ENCODE measurements at places on chromosomes 16 and 17.
A peak's percentile ranks its signal among the peaks of the same experiment; 100 is the strongest.

DNA sequence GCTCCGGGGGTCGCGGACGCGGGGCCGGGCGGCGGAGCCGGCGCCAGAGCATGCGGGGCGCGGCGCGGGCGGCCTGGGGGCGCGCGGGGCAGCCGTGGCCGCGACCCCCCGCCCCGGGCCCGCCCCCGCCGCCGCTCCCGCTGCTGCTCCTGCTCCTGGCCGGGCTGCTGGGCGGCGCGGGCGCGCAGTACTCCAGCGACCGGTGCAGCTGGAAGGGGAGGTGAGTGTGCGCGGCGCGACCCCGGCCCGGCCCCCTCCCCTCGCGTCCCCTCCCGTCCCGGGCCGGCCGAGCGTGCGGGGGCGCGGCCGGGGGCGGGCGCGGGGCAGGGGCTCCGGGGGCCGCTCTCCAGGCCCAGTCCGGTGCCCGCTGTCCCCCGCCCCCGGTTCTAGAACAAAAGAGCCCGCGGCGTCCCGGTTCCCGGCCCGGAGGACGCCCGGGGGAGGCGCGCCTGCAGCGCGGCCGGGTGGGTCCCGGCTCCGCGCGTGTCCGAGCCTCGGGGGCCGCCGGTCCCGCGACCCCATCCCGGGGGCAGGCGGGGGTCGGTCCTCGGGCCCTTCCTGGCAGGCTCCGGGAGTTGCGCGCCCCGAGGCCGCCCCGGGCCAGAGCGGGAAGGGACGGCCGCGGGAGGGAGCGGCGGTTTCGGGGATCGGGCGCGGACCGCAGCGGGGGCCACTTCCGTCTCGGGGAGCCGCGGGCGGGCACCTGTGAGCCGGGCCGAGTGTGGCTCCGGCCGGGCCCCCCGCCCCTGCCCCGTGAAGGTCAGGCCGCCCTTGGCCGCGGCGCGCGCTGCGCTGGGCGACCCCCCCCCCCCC is 563 bp downstream of the METRNL start:
- no peaks in the 10 kb centered on the region for H3K36me3 ChIP-seq
- DNase-seq, result no peak
- H3K27ac ChIP-seq, result no peak overlapping the region

DNA sequence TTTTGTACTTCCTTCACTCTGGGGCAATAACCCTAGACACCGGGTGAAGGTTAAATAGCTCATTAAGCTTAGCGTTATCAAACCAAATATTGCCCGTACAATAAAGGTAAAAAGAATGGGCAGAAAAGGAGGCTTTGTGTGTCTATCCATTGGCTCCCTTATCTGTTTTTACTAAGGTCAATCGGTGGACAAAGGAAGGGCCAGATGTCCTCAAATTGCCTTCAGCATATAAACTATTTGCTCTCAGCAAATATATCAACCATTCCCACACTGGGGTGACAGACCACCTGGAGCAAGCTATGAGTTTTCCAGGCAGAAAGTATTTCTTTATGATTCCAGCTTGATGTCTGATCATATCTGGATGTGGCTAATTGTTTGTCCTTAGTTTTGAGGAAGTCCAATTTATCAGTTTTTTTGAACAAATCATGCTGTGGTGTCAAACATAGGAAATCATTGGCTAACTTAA is 25.3 kb upstream of the WIPI1 start:
- H3K4me3 ChIP-seq, result no peak overlapping the region
- no peak for DNase-seq
- H3K36me3 ChIP-seq, result no peaks in the 10 kb centered on the region
- H3K27me3 ChIP-seq, result no peaks in the 10 kb centered on the region
- peaks cover 2% of the 10 kb centered on the region for H3K4me1 ChIP-seq

DNA sequence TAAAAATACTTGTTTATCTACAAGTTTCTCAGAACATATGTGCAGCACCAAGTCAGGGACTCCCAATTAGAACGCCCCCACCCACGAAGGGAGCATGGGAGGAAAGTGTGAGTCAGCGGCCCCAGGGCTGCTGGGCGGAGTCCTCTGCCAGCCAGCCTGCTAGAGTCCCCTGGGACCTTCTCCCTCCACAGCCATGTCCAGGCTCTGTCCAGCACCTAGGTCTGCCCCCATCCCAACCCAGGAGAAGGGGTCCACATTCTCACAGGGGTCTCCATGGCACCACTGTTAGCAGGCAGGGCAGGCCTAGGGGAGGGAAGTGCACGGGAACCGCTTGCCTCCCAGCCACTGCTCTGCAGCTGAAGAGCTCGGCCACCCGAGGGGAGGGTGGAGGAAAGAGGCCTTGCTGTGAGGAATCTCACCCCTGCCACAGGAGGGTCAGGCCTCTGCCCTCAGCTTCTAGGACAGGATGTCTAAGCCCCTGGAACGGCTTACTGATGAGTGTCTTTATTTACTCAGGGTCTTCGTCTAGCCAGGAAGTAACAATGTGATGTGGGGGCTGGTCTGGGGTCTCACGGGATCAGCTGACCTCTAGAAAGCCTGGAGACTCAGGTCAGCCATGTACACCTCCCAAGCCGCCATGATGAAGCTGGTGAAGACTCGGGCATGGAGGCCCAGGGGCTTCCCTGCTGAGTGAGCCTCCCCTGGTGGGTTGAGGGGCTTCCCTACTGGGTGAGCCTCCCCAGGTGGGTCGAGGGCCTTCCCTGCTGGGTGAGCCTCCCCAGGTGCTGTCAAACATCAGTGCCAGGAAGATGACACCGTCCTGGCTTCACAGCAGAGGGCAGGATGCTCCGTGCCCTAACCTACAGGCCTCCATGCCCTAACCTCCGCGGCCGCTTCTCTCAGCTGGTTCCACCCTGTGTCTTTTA is 190.3 kb downstream of the RBFOX3 start:
- H3K27ac ChIP-seq, result no peak overlapping the region
- no peak for DNase-seq
- no peaks in the 10 kb centered on the region for H3K36me3 ChIP-seq
- no peaks in the 10 kb centered on the region for H3K4me1 ChIP-seq
- H3K27me3 ChIP-seq, result no peaks in the 10 kb centered on the region

DNA sequence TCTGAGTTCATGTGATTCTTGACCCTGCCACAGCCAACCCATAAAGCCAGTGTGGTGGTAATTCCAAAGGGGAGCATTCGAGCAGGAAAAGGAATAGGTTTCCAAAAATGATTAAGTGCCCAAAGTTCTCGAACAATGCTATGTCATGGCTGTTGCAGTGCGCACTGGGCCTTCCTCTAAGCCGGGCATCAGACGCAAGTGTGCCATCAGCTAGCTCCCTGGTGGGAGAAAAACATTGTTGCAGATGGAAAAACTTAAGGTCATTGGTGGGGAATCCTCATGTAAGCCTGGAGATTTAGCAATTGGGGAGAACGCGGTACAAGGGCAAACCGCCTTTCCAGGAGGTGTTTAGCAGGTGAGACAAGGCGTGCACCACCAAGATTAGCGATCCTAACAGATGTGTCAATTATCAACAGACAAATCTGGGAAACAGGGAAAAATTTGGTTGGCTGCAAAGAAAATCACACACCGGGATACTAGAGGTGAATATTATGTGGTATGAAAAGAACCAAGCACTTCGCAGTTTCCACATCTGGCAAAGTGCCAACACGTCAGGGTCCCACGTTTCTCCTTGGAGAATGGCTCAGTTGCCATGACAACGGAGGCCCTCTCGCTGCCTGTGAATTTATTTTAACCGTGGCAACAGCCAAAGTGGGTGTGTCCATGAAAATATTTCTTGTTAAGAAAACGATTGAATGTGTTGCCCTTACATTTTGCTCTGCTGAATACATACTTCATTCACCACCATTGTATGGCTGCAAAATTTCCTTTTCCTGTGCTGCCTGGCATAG is 118.5 kb upstream of the CACNG5 start:
- H3K27me3 ChIP-seq, result no peaks in the 10 kb centered on the region
- H3K4me3 ChIP-seq, result no peak overlapping the region
- peaks cover 26% of the 10 kb centered on the region for H3K4me1 ChIP-seq
- H3K27ac ChIP-seq, result no peak overlapping the region
- no peak for DNase-seq

- H3K4me3 ChIP-seq, result no peak overlapping the region
- no peak overlapping the region for H3K27ac ChIP-seq
- peaks cover 29% of the 10 kb centered on the region for H3K36me3 ChIP-seq
Observed at GRCh38 chr17:67111808-67112207, 67.5 kb downstream of the CACNG1 start.

- no peak for DNase-seq
- H3K27ac ChIP-seq, result no peak overlapping the region
- peaks cover 19% of the 10 kb centered on the region for H3K36me3 ChIP-seq
- H3K27me3 ChIP-seq, result no peaks in the 10 kb centered on the region
- no peak overlapping the region for H3K4me3 ChIP-seq
- H3K4me1 ChIP-seq, result no peaks in the 10 kb centered on the region
Observed at GRCh38 chr17:27621942-27622559, 8.9 kb upstream of the LGALS9 start.

GRCh38 chr17:16649585-16649984 is 4.1 kb downstream of the ZNF624 start:
- no peak overlapping the region for H3K27ac ChIP-seq
- H3K36me3 ChIP-seq, result no peaks in the 10 kb centered on the region
- DNase-seq, result no peak

- H3K27me3 ChIP-seq, result no peaks in the 10 kb centered on the region
- peaks cover 17% of the 10 kb centered on the region for H3K4me1 ChIP-seq
- H3K36me3 ChIP-seq, result no peaks in the 10 kb centered on the region
- no peak for DNase-seq
Observed at GRCh38 chr17:50095626-50096037, 481 bp downstream of the PDK2 start.

DNA sequence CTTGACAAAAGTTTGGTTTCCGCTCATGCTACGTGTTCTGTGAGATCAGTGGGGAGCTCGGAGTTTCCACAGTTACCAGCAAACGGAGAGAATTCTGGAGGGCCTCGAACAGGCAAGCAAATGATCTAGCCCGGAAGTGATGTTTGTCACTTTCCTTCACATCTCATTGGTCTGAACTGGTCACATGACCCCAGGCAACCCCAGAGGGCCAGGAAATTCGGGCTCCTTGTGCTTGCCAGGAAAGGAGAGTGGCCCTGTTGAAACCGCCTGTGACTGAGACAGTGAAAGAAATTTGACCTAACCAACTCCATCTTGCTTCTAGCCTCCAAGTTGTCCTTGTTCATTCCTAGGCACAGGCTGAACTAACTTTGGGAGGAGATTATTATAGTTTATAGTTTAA is 23.0 kb downstream of the SPPL2C start:
- no peak overlapping the region for H3K4me3 ChIP-seq
- no peaks in the 10 kb centered on the region for H3K36me3 ChIP-seq
- H3K27ac ChIP-seq, result no peak overlapping the region
- H3K27me3 ChIP-seq, result no peaks in the 10 kb centered on the region
- no peak for DNase-seq

DNA sequence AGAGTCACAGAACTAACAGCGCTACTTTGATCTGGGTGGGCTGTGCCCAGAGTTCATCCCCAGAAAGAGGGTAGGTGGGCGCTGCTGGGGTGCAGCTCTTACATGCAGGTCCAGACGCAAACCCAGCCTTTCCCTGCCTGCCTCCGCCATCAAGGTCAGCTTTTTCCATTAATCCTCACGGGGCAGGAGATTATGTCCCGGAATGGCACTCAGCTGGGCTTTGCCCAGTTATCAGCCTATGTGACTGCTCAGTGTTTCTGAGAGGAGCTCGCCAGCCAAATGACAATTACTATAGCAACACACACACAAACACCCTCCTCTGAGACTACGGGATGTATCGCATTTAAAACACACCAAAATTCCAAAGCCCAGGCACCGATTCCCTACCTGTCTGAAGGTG is 20.1 kb downstream of the GLYR1 start:
- no peak for DNase-seq
- no peaks in the 10 kb centered on the region for H3K27me3 ChIP-seq
- no peak overlapping the region for H3K4me3 ChIP-seq

DNA sequence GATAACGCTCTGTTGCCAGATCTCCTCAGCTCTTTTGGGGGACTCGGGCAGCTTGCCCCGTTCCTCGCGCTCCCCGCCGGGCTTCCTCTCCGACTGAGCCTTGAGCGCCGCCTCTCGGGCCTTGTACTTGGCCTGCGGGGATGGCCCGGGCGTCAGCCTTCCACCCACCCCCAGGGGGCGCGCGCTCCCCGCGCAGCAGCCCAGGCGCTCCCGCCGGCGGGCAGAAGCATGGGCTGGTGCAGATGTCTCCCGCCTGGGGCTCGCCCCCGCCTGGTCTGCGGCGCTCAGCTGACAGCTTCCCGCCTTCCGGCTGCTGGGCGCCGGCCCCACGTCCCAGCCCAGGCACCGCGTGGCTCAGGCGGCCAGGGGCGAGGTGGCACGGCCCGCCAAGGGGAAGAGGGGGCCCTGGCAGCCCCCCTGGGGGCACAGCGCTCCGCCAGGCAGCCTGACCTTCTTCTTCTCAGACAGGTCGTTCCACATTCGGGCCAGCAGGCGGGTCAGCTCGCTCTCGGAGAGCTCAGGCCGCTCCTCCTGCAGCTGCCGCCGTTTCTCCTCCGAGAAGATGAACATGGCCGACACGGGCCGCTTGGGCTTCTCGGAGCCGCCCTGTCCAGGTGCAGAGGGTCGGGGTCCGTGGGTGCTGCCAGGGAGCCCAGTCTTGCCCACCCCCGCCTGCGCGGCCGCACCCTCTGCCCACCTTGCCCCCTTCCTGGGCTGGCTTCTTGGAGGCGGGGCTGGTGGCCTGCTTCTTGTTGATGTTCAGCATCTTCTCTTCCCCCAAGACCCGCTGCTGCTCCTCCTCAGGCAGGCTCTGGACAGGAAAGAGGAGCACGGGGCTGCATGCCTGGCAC is 8.9 kb downstream of the UBTF start:
- peak overlapping the region; percentile 82 for H3K27ac ChIP-seq
- H3K4me1 ChIP-seq, result peaks cover 22% of the 10 kb centered on the region
- H3K27me3 ChIP-seq, result no peaks in the 10 kb centered on the region
- H3K4me3 ChIP-seq, result peak overlapping the region; percentile 54
- H3K36me3 ChIP-seq, result peaks cover 53% of the 10 kb centered on the region
- no peak for DNase-seq

- H3K36me3 ChIP-seq, result no peaks in the 10 kb centered on the region
- H3K27ac ChIP-seq, result no peak overlapping the region
- no peak for DNase-seq
- no peaks in the 10 kb centered on the region for H3K4me1 ChIP-seq
- no peaks in the 10 kb centered on the region for H3K27me3 ChIP-seq
Observed at GRCh38 chr16:84308120-84308519, 13.4 kb downstream of the WFDC1 start.

DNA sequence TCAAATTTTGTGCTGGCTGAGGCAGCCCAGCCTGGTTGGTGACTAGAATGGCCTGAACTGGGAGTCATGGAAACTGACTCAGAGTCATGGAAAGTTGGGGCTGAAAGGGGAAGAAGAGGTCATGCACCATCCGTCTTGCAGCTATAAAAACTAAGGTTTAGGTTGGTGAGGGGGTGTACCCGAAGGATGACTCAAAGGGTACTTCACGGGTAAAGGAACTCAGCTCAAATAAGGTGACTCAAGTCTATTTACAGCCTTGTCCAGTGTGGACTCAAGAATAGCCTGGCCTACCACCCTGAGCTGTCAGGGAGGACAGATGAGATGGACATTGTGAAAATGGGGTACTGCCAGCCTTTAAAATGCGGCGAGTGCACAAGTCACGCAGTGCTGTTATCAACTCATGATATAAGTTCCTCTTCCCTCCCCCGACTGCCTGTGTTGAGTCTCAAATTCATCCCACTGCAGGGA is 18.6 kb downstream of the CD300LB start:
- H3K4me3 ChIP-seq, result no peak overlapping the region
- H3K27me3 ChIP-seq, result no peaks in the 10 kb centered on the region
- DNase-seq, result peak; percentile 26
- no peak overlapping the region for H3K27ac ChIP-seq

- H3K36me3 ChIP-seq, result peaks cover 10% of the 10 kb centered on the region
- no peak overlapping the region for H3K4me3 ChIP-seq
- H3K4me1 ChIP-seq, result peaks cover 5% of the 10 kb centered on the region
Observed at GRCh38 chr17:12104831-12105230, 84.2 kb downstream of the MAP2K4 start.

All from GM12878 (cell line).